CD4-positive, alpha-beta T cell treated with Interleukin-15 for 1 hour (primary cell): ENCODE measurements at places on chromosomes 1 and 21.

GRCh38 chr1:18072066-18072465 is 35.5 kb upstream of the IGSF21 start:
- no peak for DNase-seq

- peak; percentile 38 for DNase-seq
Measured at GRCh38 chr1:24966121-24966723, 36.1 kb upstream of the RUNX3 start.

GRCh38 chr1:44571712-44572571 is 102.3 kb downstream of the TMEM53 start:
- DNase-seq: no peak

DNA sequence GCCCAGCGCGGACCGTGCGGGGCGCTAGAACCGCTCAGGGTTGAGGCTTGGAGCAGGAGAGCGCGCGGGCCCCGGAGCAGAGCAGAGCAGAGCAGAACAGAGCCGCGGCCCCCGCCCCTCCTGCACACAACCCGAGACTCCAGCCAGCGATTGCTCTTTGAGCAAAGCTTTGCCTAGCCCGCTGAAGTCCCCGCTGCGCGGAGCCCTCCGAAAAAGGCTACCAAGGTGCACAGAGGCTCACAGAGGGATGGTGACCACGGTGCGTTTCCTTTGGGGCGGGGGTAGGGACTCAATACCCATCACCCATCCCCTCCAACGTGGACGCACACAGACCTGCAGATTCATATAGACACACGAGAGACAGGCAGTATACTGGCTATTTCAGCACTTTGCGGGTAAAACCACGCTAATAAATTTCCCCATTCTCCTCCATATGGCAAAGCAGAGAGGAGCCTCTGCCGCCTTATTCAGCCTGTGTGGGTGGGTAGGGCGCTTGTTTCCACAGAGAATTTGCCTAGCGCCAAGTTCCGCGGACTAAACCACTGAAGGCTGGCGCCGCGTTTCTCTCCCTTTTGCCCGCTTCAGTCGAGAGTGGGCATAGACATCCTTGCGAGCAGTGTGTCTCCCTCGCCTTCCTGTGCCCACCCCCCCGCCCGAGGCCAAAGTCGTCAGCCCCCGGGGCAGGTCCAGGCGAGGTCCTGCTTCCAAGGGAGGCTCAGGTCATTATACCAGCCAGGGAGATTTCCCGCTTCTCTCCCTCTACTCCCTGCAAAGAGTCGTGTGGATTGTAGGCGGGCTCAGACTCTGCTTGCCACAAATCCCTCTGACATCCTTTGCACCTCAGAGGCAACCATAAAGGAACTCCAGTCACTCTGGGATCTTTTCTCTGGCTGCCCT is 8.5 kb downstream of the HLX start:
- DNase-seq: no peak

DNA sequence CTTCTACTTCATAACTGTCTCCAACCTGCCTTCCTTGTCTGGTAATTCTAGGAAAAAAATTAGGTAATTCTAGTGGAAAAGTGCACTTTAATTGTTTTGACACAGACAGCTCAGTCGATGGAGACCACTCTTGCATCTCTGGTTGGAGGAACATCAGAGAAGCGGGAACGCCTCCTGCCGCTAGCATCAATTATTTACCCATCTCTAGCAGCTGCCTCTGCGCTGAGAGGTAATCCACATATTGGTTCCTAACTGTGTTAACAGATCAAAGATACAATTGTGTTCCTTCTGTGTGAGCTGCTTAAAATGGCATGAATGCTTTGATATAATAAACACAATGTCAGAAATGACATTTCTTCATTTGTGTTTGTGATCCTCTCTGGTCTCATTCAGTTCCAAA is 33.3 kb downstream of the C2CD2 start:
- no peak for DNase-seq

DNA sequence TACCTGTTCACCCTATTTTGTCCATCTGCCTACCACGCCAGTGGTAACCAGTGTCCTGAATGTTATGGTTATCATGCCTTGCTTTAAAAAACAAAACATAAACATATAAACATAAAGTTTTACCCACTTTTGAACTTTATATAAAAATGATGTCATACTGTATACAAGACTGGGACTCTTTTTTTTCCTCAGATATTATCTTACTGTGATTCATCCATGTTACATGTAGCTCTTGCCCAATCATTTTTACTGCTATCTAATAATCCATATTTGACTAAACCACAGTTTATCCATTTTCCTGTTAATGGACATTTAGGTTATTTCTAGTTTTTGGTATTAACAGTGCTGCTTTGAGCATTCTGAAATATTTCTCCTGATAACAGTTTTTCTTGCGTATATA is 78.8 kb downstream of the GPR161 start:
- no peak for DNase-seq

DNA sequence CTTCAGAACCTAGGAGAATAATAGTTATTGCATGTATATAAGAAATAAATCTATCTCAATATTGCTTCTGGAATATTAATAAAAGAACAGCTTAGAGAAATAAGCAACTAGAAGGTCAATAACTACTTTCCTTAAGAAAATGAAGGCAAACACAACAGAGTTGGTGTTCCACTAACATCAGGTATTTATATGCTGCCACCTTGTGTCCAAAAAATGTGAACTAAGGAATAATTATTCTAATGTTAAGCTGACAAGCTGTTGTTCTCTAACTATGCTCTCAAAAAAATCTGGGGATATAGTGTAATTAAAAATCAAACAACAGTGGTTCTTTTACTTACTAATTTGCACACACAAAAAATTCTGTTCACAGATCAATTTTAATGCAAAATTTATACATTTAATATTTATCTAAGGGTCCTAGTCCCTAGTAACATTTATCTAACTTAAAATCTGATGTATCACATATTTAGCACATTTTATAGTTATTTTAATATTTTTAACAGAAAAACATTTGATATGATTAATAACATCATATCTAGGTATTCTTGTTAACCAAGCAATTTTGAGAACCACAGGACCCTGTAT is 39.6 kb downstream of the UCHL5 start:
- DNase-seq: no peak

- peak; percentile 19 for DNase-seq
Measured at GRCh38 chr1:101567582-101568189, 330.9 kb downstream of the S1PR1 start.

GRCh38 chr1:109158433-109158832 is 44.5 kb downstream of the ELAPOR1 start:
- no peak for DNase-seq

DNA sequence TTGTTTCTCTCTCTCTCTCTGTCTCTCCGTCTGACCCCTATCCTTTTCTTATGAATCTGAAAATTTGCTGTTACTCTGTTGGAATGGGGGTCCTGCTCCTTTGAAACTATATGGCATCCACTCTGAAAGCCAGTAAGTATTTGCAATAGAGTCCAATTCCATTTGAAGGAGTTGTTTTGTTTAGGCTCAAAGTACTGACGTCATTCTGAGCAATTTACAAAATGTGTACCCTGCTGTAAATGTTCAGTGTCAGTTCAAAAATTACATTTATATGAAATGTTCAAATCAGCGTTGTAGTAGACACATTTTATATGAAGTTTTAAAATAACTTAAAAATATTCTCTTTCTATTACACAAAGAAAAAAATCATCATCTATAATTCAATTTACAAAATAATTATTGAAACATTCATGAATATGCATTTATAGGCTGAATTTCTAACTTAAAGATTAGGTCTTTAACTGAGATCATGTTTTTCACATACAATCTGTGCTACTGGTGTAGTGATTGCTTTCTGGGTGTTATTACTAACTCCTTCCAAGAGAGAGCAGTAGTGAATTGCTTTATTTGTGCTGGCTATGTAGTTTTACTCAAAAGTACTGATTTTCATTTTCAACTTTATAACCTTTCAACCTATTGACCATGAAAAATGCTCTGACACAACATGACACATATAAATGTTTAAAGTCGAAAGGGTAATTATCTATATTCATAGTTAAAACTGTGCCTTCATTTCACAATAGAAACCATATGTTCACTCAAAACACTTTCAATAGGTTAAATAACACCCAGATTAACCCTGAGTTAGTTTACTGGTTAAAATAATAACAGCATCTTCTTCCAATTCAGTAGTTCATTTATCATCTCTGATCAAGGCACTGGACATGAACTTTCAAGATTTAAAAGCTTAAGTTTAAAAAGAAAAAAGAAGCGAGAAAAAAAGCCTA is 253.1 kb upstream of the ADGRL4 start:
- DNase-seq: no peak

GRCh38 chr1:78176448-78176847 is 130.7 kb downstream of the GIPC2 start:
- DNase-seq: no peak

- no peak for DNase-seq
Measured at GRCh38 chr1:213201380-213202155, 150.5 kb downstream of the RPS6KC1 start.

- no peak for DNase-seq
Measured at GRCh38 chr1:157199421-157199755, 61.2 kb upstream of the ETV3 start.
